ENCODE measurements at places on chromosomes 6 and 20.

GRCh38 chr20:36861875-36862801 is 13.8 kb upstream of the TLDC2 start:
- DNase-seq: no peak

DNA sequence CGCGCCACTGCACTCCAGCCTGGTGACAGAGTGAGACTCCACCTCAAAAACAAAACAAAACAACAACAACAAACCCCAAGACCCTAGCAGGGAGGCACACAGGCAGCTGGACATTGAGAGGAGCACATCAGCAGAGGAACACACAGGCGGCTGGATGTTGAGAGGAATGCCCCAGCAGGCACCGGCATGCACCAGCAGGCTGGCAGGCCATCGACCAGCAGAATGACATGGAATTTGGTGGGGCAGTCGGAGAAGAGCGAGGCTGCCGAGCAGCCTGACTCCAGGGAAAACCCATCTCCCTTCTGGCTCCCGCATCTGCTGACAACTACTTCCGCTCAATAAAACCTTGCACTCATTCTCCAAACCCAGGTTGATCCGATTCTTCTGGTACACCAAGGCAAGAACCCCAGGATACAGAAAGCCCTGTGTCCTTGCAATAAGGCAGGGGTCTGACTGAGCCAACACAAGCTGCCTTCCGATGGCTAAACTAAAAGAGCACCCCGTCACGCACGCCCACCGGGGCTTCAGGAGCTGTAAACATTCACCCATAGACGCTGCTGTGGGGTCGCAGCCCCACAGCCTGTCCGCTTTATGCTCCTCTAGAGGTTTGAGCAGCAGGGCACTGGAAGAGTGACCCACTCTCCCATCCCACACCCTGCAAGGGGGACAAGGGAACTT is 60.2 kb downstream of the SLC22A23 start:
- DNase-seq: no peak

GRCh38 chr6:155247618-155248007 is 16.2 kb upstream of the CLDN20 start:
- DNase-seq: no peak

- no peak for DNase-seq
Observed at GRCh38 chr20:24437196-24438082, 32.0 kb upstream of the SYNDIG1 start.

DNA sequence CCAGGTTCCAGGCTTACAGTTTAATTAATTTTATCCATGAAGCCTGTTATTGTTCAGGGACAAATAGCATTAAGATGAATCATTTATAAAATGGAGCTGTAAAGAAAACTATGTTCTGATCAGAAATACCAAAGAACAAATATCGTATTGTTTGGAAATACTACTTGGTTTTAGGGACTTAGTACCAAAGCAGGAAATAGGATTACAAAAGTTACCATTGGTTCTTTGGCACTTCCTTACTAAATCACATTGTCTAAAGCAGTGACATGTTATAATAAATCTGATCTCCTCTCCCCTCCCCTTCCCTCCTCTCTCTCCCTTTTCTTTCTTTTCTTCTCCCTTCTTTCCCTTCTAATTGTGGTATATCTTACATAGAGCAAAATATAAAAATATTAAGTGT is 29.6 kb downstream of the CRYBG1 start:
- DNase-seq: no peak

DNA sequence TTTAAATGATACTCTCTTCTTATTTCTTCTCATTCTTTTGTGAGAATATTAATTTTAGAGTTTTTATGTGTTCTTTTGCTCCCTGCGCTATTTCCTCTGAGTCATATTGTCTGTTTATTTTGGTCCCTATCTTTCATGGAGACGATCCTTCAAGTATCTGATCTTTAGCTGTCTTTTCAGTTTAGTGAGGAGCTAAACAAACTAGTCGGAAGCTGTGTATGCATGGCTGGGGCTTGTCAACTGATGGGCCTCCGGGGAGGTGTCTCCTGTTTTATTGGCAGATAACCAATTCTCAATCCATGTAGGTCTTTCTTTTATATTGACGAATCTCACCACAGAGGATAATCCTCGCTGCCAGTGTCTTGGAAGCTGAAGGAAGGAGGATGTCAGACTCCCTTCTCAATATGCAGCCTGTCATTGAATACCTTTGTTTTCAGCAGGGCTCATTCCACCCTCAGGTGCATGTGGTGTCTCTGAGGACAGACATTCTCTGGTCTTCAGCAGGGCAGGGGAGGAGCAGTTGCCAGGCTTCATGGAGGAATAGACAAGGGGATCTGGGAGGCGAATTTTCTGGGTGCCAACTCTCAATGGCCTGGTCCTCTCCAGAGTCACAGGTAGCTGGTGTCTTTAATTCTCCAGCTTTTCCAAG is 64.9 kb downstream of the RNF182 start:
- no peak for DNase-seq

- peak; percentile 22 for DNase-seq
Observed at GRCh38 chr20:32077190-32077589, 25.1 kb downstream of the HCK start.

DNA sequence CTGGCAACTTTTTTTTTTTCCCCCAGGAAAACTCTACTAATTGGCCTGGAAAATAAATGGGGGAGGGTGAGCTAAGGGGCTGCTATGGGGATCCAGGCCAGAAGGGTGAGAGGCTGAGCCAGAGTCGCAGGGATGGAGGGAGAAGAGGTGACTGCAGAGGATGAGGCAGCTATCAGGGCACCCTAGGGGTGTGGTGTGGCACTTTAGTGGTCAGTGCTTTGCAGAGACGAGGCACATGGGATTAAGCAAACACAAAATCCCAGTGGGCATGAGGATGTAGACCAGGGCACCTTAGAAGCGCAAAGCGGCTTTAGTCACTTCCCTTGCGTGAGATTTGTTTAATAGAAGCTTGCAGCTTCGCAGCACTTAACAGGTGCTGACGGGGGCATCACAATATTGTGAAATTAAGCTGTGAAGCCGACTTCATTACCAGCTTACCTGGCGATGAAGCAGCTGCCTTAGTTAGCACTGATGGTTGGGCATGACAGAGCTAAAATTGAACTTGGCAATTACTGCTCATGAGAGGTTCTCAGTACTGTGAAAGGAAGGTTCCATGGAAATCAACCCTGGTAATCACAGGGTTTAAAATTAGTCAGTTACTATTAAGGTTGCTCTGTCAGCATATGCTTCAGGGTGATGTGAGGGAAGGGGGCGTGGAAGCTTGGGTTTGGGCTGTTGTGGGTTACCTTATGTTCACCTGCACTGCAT is 26.0 kb downstream of the TOX2 start:
- DNase-seq: peak; percentile 72

DNA sequence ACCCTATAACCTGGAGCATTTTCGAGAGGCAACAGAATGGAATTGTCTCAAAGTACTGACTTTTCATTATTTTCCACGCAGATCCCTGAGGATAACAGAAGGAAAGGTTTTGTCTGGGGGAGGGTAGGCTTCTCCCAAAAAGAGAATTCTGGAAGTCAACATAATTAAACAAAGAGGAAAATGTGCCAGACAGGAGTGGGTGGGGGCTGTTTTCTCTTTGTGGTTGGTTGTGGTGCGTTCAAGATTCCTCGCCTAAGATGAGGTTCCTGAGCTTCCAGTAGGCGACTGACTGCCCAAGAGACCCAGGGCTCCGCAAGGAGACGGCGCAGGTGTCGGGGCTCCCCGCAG is 70.4 kb downstream of the SOX4 start:
- no peak for DNase-seq

DNA sequence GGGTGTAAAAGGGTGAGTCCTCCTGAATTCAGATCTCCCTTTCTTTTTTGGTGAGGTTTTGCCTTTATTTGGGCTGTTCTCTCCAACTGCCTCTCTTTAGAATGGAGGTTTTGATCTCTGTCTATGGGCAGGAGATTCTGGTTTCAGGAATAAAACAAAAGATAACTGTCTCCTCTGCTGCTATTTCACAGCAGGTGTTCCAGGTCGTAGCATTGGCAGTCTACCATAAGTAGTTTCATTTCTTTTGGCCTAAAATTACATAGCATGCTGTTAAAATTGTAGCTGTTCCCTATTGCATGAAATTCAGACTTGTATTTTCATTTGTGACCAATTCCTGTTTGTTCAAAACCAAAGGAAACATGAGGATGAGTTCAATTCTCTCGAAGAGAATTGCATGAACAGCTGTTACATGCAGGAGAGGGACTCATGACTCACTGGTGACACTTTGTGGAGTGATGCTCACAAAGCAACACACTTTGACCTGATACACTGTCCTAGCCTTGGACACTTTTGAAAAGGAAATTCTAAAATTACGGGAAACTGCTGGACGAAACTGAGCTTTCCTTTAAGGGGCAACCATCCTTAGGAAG is 76.8 kb upstream of the SIRPG start:
- DNase-seq: peak; percentile 72

DNA sequence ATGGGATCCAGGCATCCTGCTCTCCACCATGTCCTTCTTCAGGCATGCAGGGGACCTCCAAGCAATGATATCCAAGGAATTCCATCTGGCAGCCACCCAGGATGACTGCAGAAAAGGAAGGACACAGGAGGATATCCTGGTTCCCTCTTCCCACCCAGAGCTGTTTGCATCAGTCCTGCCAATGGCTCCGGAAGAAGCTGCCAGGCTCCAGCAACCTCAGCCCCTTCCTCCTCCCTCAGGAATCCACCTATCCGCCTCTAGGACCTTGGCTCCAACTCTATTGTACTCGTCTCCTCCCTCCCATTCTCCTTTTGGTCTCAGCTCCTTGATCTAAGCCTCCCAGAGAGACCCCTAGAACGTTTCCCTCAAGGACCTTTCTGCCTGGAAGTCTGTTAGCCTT is 733 bp upstream of the PSORS1C2 start:
- DNase-seq: no peak

- no peak for DNase-seq
Observed at GRCh38 chr6:43186019-43186418, 4.0 kb downstream of the CUL9 start.

DNA sequence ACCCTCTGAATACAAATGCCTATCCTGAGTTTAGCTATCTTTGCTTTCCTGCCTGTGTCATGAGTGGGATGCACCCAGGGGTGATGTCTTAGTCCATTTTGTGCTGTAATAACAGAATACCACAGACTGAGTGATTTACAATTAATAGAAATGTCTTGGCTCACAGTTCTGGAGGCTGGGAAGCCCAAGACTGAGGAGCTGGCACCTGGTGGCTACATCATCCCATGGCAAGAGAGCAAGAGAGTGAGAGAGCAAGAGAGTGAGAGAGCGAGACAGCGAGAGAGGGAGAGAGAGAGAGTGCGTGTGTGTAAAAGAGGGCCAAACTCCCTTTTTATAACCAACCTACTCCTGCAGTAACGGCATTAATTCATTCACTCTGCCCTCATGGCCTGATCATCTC is 76.8 kb downstream of the PRDM1 start:
- DNase-seq: peak; percentile 34

GRCh38 chr6:119454714-119455113 is 105.2 kb upstream of the MAN1A1 start:
- no peak for DNase-seq

DNA sequence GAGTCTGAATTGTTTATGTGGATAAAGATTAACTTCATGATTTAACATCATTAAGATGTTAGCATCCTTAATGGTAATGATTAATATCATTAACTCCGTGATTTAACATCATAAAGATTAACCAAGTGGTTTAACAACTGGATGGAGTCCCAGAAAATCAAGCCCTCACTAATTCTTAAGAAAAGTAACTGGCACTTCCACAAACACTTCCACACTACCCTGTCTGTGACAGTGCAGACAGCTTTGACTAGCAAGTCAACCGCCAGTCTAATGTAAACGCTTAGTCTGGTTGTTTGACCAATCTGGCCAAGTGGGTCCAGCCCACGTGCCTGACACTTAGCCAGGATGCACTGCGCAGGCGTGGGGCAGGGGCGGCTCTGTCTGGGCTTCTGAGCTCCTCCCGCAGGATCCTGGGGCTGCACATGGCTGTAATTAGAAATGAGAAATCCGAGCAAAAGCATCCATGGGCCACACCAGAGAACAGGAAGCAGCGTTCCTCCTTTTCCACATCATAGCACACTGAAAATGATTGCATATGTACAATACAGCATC is 424.2 kb downstream of the FOXA2 start:
- no peak for DNase-seq

DNA sequence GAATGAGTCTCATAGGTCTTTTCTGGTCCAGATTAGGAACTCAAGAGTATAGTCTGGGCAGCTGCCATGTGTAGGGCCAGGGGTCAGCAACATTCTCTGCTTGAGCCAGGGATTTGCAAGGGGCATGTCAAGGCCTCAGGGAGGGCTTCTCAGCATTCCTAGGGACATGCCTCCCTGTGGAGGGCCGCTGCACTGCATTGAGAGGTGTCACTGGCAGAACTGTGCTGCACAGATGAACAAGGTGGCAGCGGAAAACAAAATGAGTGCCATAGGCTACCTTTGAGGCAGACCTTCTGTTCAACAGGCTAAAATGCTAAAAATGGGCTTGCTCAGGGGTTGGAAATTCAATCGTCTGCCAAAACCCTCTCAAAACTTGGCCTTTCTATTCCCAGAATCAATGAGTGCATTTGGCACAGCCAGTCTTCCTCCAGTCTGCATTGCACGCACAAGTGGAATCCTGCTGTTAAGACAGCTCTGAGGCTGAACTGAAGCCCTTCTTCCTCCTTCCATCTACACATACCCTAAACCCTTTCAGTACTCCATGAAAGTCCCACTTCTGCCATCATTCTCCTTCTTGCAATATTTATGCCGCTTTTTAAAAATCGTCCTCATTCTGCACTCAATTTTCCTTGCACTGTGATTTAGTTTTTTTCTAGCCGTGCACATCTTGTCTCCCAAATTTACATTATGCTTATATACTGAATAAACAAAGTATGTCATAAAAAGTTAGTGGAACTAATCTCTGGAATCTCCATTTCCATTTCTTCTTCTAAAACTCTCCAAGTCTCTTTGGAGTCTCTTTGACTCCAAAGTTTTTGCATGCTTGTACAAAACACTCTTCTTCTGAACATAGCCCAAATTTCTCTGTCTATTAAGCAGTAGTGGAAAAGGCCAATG is 51.7 kb downstream of the SLC26A8 start:
- DNase-seq: no peak

GRCh38 chr6:34001706-34002621 is 143.9 kb downstream of the GRM4 start:
- DNase-seq: no peak

GRCh38 chr20:51531141-51531710 is 11.3 kb downstream of the NFATC2 start:
- DNase-seq: no peak

GRCh38 chr6:136360783-136361182 is 71.1 kb upstream of the BCLAF1 start:
- DNase-seq: no peak

GRCh38 chr6:8814440-8815000 is 379.2 kb upstream of the SLC35B3 start:
- no peak for DNase-seq

- no peak for DNase-seq
Observed at GRCh38 chr6:18178960-18179615, 23.9 kb downstream of the KDM1B start.

DNA sequence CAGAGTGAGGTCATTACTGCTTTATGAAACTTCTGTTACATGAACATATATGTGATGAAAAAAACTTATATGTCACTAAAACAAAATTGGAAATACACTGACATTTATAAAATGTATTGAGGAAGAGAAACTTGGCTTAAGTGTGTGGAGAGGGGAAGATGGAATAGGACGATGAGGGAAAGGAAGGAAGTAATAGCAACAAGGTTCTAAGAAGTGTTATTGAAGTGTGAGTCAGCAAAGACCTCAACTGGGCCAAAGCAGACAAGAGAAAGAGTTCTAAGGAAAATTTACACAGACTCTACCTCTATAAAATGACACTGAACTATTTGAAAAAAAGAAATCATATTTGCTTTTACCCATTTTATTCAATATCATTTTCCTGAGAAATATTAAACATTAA is 38.3 kb downstream of the SNX3 start:
- peak; percentile 36 for DNase-seq
